H9 (cell line): ENCODE measurements at places on chromosomes 16 and 17.

DNA sequence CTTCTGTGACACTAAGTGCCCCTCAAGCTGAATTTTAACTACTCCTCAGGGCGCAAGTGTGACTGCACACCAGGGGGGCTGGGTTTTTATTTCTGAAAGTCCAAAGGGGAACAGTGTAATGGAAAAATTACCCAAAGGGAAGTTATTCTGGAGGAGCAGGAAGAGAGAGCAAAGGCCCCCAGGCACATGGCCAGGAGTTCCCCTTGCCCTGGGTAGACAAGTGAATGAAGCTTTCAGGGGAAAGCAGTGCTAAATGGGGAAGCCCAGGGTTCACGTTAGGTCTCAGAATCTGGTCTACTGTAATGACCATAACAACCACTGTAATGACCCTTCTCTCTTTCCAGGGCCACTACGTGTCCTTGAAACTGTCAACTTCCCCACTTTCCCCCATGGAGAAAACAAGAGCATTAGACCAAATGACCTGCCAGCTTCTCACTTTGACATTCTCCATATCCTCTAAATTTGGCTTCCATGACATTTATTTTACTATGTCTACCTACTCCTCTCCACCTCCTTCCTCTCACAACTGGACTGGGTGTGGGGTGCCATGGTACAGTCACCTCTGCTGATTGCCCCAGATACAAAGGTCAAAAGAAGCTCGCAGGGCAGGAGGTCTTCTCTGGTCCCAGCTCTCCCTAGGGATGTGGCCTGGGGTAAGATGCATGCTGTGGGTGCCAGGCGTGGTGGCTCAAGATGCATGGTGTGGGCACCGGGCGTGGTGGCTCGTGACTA, 34.1 kb upstream of the MMP2 start:
- no peaks in the 10 kb centered on the region for H3K4me1 ChIP-seq
- DNase-seq = no peak
- no peaks in the 10 kb centered on the region for H3K36me3 ChIP-seq

DNA sequence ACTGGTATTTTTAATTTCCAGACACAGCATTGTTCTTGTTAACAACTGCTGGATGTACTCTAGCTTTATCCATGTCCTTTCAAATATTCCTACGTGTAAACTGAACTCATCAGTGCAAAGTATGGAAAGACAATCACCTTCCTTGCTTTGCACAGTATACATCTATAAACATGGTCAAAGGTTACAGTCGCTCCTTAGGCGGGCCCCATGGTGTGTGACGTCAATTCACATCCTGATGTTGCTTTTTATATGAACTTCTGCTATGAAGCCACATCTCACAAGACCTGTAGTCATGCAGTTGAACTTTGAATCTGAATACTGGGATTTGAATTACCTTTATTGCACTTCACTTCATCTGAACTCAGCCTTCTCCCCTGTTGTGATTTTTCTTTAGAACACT, 447.6 kb upstream of the PSMD7 start:
- no peak overlapping the region for H3K4me3 ChIP-seq
- H3K4me1 ChIP-seq = no peaks in the 10 kb centered on the region
- DNase-seq = no peak
- H3K27me3 ChIP-seq = no peaks in the 10 kb centered on the region
- no peaks in the 10 kb centered on the region for H3K36me3 ChIP-seq

- H3K36me3 ChIP-seq = no peaks in the 10 kb centered on the region
- H3K4me1 ChIP-seq = no peaks in the 10 kb centered on the region
- no peak overlapping the region for H3K4me3 ChIP-seq
- no peak for DNase-seq
Measured at GRCh38 chr16:56258508-56259424, 67.5 kb downstream of the GNAO1 start.

GRCh38 chr17:40947929-40948328, 10.5 kb upstream of the KRT23 start:
- no peak overlapping the region for H3K4me3 ChIP-seq
- H3K36me3 ChIP-seq = no peaks in the 10 kb centered on the region
- no peak overlapping the region for H3K27ac ChIP-seq
- H3K4me1 ChIP-seq = no peaks in the 10 kb centered on the region

DNA sequence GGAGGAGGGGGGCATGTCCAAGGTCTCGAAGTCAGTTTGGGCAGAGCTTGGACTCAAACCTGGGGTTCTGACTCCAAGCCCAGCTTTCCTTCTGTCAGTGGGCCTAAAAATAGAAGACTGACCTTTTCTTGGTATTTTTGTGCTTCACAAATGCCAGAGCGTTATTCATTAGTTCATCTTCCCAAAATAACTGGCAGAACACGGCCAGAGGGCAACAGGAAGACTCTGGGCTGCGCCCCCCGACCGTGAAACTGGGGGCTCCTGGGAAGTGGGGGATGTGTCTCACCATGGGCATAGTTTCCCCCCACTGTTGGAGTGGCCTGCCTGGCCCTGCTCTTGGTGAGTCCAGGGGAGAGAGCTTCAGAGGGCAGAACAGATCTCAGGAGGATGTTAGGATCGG, 94.0 kb downstream of the SOCS1 start:
- H3K36me3 ChIP-seq = no peaks in the 10 kb centered on the region
- no peak overlapping the region for H3K4me3 ChIP-seq
- H3K27ac ChIP-seq = no peak overlapping the region
- H3K27me3 ChIP-seq = no peaks in the 10 kb centered on the region
- DNase-seq = no peak
- H3K4me1 ChIP-seq = no peaks in the 10 kb centered on the region

- no peaks in the 10 kb centered on the region for H3K36me3 ChIP-seq
- no peaks in the 10 kb centered on the region for H3K27me3 ChIP-seq
- H3K27ac ChIP-seq = no peak overlapping the region
- H3K4me3 ChIP-seq = no peak overlapping the region; the same call in 2 of the 3 replicates
- DNase-seq = no peak
- H3K4me1 ChIP-seq = peaks cover 5% of the 10 kb centered on the region; the same call in 1 of the 2 replicates
Measured at GRCh38 chr17:40472733-40473452, 28.5 kb downstream of the TNS4 start.

GRCh38 chr17:77735081-77735565, 223.4 kb upstream of the TNRC6C start:
- no peak overlapping the region for H3K4me3 ChIP-seq
- no peaks in the 10 kb centered on the region for H3K4me1 ChIP-seq
- H3K27ac ChIP-seq = no peak overlapping the region
- peaks cover 22% of the 10 kb centered on the region for H3K36me3 ChIP-seq
- DNase-seq = no peak

DNA sequence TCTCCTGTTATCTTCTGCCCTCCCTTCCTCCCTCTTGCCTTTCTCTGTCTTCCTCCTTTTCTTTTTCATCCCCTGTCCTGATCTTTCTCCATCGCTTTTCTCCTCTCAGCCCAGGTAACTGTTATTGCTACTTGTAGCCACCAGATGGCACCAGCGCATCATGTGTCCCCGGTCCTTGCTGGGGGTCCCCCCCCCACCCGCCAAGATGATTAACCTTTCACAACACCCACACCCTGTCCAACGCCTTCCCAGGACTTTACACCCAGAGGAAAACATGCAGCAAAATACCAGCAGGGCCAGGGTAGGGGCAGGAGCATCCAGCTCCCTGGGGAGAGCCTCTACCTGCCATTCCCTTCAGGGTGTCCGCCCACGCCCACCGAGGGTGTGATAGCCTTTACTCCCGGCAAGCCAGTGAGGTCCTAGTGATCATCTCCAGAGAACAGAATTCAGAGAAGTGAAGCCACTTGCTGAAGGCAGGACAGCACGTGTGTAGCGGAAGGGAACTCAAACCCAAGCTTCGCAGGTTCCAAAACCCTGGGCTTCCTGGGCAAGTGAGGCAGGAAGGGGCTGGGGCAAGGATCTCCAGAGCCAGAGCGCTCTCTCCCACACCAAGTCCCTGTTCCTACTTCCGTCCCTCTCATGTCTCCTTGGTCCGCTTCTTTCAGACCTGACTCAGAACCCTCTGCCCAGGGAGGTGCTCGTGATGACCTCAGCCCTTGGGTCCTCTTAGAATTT, 13.4 kb upstream of the TAC4 start:
- H3K27me3 ChIP-seq = no peaks in the 10 kb centered on the region
- DNase-seq = peak; percentile 68
- no peak overlapping the region for H3K4me3 ChIP-seq
- no peaks in the 10 kb centered on the region for H3K36me3 ChIP-seq
- H3K4me1 ChIP-seq = peaks cover 4% of the 10 kb centered on the region; the same call in 1 of the 2 replicates

- no peak overlapping the region for H3K27ac ChIP-seq
- no peak overlapping the region for H3K4me3 ChIP-seq
- no peaks in the 10 kb centered on the region for H3K27me3 ChIP-seq
Measured at GRCh38 chr16:72657791-72658190, 390.1 kb downstream of the ZFHX3 start.

- peaks cover 8% of the 10 kb centered on the region for H3K36me3 ChIP-seq
- H3K4me3 ChIP-seq = no peak overlapping the region
- peak; percentile 34 for DNase-seq
- no peaks in the 10 kb centered on the region; the same call in 1 of the 2 replicates for H3K4me1 ChIP-seq
- no peak overlapping the region for H3K27ac ChIP-seq
Measured at GRCh38 chr16:77660311-77660710, 62.0 kb upstream of the NUDT7 start.

GRCh38 chr17:83037874-83038165, 41.6 kb upstream of the METRNL start:
- no peaks in the 10 kb centered on the region for H3K4me1 ChIP-seq
- H3K27ac ChIP-seq = no peak overlapping the region
- peaks cover 46% of the 10 kb centered on the region for H3K36me3 ChIP-seq
- H3K27me3 ChIP-seq = no peaks in the 10 kb centered on the region

DNA sequence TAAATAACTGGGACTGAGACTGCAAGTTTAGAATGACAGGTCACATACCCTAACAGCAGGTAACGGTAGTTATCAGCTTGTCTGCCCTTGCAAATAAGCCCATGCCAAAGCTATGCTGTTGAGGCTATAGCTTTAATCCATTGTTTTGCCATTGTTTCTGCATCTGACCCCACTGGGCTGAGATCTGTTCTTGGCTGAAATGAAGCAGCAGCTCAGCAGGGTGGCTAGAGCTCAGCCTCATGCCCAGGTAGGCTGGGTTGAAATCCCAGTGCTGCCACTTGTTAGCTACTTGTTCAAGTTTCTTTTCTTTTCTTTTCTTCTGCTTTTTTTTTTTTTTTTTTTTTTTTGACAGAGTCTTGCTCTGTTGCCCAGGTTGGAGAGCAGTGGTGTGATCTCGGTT, 40.1 kb downstream of the NKD1 start:
- no peak overlapping the region for H3K4me3 ChIP-seq
- DNase-seq = no peak
- H3K4me1 ChIP-seq = no peaks in the 10 kb centered on the region
- no peak overlapping the region for H3K27ac ChIP-seq
- peaks cover 4% of the 10 kb centered on the region; the same call in 1 of the 2 replicates for H3K36me3 ChIP-seq
- H3K27me3 ChIP-seq = no peaks in the 10 kb centered on the region

GRCh38 chr16:68972720-68973119, 129.4 kb downstream of the TANGO6 start:
- H3K27me3 ChIP-seq = no peaks in the 10 kb centered on the region
- no peak overlapping the region for H3K27ac ChIP-seq
- peaks cover 3% of the 10 kb centered on the region; the same call in 2 of the 3 replicates for H3K36me3 ChIP-seq
- DNase-seq = peak; percentile 89
- H3K4me3 ChIP-seq = peak overlapping the region; percentile 50; the same call in 2 of the 3 replicates
- peaks cover 2% of the 10 kb centered on the region; the same call in 1 of the 2 replicates for H3K4me1 ChIP-seq

DNA sequence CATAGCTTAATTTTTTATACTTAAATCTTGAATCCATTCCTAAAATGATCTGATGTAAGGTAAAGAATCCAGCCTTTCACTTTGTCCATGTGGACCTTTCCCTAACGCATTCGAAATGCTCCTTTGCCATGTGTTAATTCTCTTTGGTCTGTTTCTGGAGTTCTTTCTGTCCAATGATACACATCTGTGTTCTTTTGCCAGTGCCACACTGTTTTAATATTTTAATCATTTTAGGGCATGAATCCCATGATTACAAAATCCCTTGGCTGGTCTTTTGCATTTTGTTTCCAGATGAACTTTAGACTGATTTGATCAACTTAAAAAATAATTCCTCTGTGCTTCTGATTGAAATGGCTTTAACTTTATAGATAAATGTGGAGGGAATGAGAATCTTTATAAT, 74.1 kb downstream of the NTN1 start:
- no peak for DNase-seq
- H3K4me1 ChIP-seq = no peaks in the 10 kb centered on the region
- H3K27me3 ChIP-seq = no peaks in the 10 kb centered on the region
- H3K36me3 ChIP-seq = peaks cover 5% of the 10 kb centered on the region; the same call in 2 of the 3 replicates

DNA sequence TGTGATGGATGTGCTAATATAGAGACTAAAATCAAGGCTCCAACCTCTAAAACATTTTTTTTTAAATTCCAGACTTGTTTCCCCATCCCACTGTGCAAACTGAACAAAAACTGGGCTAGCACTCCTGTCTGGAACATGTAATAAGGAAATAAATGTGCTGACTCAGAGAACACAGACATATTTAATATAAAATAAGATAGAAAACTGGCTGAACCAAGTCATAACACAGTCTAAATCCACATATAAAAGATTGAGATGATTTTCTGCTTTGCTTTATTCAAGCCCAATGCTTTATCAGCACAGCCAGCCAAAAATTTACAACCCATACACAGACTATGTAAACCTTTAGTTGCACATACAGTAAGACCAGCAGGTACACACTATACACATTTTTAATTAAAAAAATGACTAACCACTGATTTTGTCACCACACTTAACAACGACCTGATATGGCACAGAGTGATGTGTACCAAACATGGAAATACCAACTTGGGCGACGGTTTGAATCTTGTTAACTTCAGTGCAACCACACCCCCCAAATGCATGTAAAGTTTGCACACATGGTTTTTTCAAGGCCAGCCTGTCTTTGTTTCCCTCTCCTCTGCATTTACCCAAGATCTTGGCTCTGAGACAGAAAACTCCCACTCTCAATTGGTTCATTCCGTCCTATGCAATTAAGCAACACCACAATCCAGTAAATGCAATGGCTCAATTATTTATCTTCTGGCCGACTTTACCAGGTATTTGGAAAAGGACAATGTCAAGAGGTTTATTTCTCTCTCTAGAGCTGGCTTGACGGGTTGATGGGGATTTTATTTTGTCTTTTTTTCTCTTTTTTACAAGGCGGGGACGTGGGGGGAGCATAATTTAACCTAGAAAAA, 1.2 kb downstream of the STAT3 start:
- H3K4me1 ChIP-seq = no peaks in the 10 kb centered on the region
- no peak for DNase-seq
- peaks cover 9% of the 10 kb centered on the region for H3K36me3 ChIP-seq
- no peaks in the 10 kb centered on the region for H3K27me3 ChIP-seq
- peak overlapping the region; percentile 98 for H3K4me3 ChIP-seq

DNA sequence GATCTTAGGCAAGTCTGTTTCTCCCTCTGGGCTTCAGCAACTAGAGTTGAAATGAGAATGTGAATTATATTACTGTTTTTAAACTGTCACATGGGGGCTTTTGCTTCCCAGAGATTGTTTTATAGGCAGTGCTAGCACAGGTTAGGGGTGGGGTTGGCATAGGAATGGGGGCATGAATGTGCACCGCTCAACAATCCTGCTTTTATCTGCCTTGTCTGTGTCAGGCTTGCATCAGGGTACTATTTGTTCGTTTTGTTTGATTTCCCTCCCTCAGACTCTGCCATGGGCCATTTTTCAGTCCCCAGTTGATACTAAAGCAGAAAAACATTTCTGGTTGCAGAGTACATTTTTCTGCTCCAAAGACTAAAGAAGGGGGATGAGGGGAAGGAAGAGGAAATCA, 34.6 kb upstream of the IRX6 start:
- no peak overlapping the region for H3K27ac ChIP-seq
- no peaks in the 10 kb centered on the region for H3K27me3 ChIP-seq
- H3K4me3 ChIP-seq = no peak overlapping the region
- no peak for DNase-seq
- peaks cover 7% of the 10 kb centered on the region; the same call in 1 of the 2 replicates for H3K4me1 ChIP-seq
- no peaks in the 10 kb centered on the region; the same call in 1 of the 3 replicates for H3K36me3 ChIP-seq

GRCh38 chr17:81328978-81329926, 34.1 kb upstream of the SLC38A10 start:
- DNase-seq = peak; percentile 94
- H3K4me1 ChIP-seq = no peaks in the 10 kb centered on the region
- H3K4me3 ChIP-seq = no peak overlapping the region
- H3K36me3 ChIP-seq = no peaks in the 10 kb centered on the region
- no peaks in the 10 kb centered on the region for H3K27me3 ChIP-seq
- no peak overlapping the region for H3K27ac ChIP-seq

- peaks cover 33% of the 10 kb centered on the region for H3K36me3 ChIP-seq
- H3K4me3 ChIP-seq = no peak overlapping the region
Measured at GRCh38 chr16:3520413-3520812, 19.6 kb downstream of the CLUAP1 start.
